ENCODE measurements at places on chromosomes 16 and 17. TPM values are rescaled to one million over a fixed set of nuclear protein-coding genes. Genes with fewer than 3 reads are reported as not detected.
A peak's percentile ranks its signal among the peaks of the same experiment; 100 is the strongest.

PMM2 gene
- 28.9 TPM for total RNA-seq

ACSM2A gene
- 25.5 TPM for total RNA-seq

DNA sequence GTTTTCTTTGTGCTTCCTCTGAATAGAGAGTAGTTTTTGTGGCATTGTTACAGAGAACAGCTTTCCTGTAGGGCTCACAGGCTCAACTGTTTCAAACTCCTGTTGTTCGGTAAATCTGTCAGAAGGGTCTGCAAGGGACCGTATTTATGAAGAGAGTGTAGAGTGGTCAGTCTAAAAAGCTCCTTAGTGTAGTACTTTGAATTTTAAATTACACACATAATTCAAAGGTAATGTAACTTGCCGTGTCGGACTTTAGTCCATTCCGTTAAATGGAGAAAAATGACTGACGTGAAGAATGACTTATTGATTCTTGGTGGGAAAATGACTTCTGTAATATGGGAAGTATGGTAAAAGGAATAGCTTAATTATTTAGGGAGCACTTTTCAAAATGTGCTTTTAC is 190.9 kb downstream of the WWOX start:
- no peaks in the 10 kb centered on the region for H3K36me3 ChIP-seq
- no peak for DNase-seq
- no peak overlapping the region for H3K27ac ChIP-seq
- no peaks in the 10 kb centered on the region for H3K27me3 ChIP-seq
- peaks cover 9% of the 10 kb centered on the region for H3K4me1 ChIP-seq
- no peak overlapping the region for H3K4me3 ChIP-seq

DNA sequence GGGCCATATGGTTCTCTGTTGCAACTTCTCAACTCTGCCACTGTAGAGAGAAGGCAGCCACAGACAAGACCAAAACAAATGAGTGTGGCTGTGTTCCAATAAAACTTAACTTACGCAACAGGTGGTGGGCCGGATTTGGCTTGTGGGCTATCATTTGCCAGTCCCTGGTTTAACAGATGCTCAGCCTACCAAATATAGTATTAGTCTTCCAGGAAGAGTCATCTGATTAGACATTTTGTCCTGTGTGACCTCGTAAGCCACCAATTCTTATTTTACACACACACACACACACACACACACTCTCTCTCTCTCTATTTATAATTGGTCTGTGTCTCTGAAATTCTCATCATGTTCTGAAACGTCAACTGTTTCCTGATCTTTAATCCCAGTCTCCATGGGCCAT is 245.9 kb downstream of the XYLT1 start:
- H3K36me3 ChIP-seq = no peaks in the 10 kb centered on the region
- H3K27ac ChIP-seq = peak overlapping the region; percentile 48
- peaks cover 3% of the 10 kb centered on the region for H3K4me1 ChIP-seq
- DNase-seq = peak; percentile 14

- H3K27me3 ChIP-seq = no peaks in the 10 kb centered on the region
- no peak overlapping the region for H3K27ac ChIP-seq
- H3K4me3 ChIP-seq = no peak overlapping the region
- no peaks in the 10 kb centered on the region for H3K4me1 ChIP-seq
Observed at GRCh38 chr16:47574091-47575054, 113.2 kb downstream of the PHKB start.

All from hepatocyte (in vitro differentiated cells).